ENCODE measurements at places on chromosomes 7 and 10.

GRCh38 chr7:100914879-100915447, 19.3 kb upstream of the ACHE start:
- DNase-seq, result no peak

- no peak for DNase-seq
Observed at GRCh38 chr7:32519763-32520162, 24.5 kb downstream of the AVL9 start.

- no peak for DNase-seq
Observed at GRCh38 chr7:94276027-94276426, 118.7 kb upstream of the COL1A2 start.

- no peak for DNase-seq
Observed at GRCh38 chr7:101936223-101936610, 118.8 kb downstream of the CUX1 start.

- DNase-seq, result no peak
Observed at GRCh38 chr7:40697653-40698052, 562.8 kb downstream of the SUGCT start.

- no peak for DNase-seq
Observed at GRCh38 chr7:117071551-117071950, 118.2 kb downstream of the ST7 start.

DNA sequence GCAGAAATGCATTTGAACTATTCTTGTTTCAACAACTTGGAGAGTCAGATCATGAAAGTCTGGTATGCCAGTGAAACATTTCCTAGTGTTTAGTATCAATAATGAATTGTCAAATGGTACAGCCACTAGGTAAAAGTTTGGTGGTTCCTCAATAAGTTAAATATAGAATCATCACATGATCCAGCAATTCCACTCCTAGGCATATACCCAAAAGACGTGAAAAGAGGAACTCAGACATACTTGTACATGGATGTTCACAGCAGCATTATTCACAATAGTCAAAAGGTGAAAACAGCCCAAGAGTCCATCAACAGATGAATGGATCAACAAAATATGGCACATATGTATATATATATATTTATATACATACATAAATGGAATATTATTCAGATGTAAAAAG, 67.0 kb upstream of the HPS1 start:
- no peak for DNase-seq

GRCh38 chr10:128519581-128519980, 393.4 kb upstream of the MKI67 start:
- no peak for DNase-seq

- no peak for DNase-seq
Observed at GRCh38 chr7:96649981-96650380, 59.7 kb downstream of the SEM1 start.

DNA sequence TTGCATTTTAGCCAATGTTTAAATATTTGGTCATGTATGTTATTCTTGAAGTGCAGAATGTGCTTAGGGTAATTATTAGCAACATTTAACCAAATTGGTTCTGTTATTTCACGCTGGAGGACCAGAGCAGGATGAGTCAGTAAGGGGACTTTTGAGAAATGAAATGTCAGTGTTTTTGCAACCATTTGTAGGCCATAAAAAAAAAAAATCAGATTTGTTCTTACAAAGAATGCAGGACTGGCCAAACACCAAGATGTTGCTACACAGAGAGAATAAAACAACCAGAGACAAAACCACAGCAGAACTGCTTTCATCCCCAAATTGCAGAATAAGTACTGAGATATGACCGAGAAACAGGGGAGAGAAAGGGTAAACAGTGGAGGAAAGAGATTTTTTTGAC, 62.1 kb downstream of the TPST1 start:
- DNase-seq, result no peak

GRCh38 chr10:130750441-130750840, 561.1 kb downstream of the TCERG1L start:
- DNase-seq, result no peak

GRCh38 chr10:24358022-24358421, 149.1 kb downstream of the KIAA1217 start:
- no peak for DNase-seq

- DNase-seq, result no peak
Observed at GRCh38 chr7:26159243-26159642, 7.2 kb downstream of the NFE2L3 start.

DNA sequence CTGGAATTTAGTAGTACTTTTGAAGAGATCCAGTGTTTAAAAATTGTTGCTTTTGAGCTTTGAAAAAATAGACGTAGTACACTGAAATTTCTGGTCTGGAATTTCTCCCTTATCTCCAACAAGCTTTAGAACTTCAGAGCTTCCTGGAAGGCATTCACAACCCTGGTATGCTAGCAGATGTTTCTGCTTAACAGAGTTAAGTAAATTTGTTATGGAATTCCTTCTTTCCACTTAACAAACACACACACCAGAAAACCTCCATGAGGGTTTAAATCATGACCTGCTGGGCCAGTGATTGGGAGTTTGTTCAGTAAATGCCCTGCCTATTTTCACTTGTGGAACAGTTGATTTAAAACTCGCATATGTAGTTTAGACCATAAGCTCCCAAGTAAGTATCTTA, 13.7 kb downstream of the ASB15 start:
- DNase-seq, result no peak

GRCh38 chr10:30481603-30482002, 47.6 kb downstream of the MAP3K8 start:
- DNase-seq, result no peak

GRCh38 chr10:130261306-130261705, 125.1 kb downstream of the GLRX3 start:
- no peak for DNase-seq

DNA sequence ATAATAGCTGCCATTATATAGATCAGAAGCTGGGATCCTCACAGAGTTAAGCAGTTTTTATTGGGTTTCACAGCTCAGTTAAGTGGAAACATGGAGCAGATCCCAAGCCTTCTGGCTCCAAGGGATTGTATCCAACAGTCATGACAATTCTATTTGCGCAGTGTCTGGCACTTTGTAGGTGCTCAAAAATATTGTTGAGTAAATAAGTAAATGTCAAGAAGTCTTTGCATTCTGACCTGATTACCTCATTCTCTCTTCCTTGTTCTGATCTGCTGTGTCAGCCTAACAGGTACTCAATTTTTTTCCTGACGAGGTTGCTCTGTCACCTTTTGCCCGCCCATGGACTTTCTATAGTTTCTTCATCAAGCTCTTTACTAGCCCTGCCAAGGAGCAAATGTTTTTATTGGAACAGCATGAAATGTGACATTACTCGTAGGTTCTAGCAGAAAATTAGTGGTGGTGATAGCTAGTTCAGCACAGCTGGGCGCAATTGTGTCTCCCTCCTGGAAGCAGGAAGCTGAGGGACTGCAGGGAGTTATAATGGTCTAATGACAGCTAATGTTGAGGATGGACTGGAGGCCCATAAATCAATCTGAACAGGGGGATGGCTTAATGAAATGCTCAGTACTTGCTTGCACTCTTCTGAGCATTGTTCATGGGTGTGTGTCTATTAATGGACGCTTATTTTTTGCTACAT, 680.2 kb downstream of the CCSER2 start:
- no peak for DNase-seq

DNA sequence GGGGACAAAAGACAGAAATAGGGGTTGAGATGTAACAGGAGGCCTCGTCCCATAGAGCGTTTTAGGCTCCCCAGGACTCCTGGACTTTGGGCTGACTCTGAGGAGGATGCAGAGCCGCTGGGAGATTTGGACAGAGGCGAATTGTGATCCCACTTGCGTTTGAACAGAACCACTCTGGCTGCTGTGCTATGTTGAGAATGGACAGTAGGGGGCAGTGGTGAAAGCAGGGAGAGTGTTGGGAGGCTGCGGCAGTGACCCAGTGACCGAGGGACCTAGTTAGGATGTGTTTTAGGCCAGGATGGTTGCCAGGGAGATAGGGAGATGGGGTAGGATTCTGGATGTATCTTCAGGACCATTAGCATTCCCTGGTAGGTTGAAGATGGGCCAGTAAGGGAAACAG, 271.6 kb downstream of the CCDC3 start:
- no peak for DNase-seq

DNA sequence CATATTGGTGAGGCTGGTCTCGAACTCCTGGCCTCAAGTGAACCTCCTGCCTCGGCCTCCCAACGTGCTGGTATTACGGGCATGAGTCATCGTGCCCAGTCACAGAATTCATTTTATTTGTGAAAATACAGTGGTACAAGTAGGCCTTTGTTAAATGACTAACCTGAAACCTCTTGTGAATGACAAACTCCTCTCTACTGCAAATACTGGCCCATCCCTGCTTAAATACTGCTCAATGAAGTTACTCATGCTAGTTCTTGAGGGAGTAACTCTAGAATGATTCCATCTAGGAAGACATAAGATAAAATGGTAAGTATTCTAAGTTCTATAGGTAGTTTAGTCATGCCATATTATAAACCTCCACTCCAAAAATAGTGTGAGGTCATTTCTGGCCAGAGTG, 80.7 kb downstream of the UBE2H start:
- peak; percentile 21 for DNase-seq

DNA sequence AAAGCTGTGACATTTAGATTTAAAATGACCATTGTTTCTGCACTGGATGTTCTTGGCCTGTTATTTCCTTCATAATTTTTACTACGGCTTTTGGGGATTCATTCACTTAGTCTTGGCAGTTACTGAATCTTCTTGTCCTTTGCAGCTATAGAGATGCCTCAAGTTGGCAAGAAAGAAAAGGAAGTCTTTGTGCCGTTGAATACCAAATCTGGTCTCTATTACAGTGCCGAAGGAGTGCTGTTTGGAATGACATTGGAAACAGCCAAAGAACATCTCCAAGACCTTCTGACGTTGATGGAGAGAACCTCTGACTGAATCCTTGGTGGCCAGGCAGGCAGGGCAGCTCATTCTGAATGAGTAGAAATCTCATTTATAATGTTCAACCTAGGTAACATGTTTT, 54.3 kb upstream of the NRP1 start:
- no peak for DNase-seq

- DNase-seq, result no peak
Observed at GRCh38 chr7:149375234-149376008, 85.4 kb downstream of the ZNF777 start.

- DNase-seq, result no peak
Observed at GRCh38 chr7:33596686-33597085, 308.7 kb upstream of the BMPER start.

DNA sequence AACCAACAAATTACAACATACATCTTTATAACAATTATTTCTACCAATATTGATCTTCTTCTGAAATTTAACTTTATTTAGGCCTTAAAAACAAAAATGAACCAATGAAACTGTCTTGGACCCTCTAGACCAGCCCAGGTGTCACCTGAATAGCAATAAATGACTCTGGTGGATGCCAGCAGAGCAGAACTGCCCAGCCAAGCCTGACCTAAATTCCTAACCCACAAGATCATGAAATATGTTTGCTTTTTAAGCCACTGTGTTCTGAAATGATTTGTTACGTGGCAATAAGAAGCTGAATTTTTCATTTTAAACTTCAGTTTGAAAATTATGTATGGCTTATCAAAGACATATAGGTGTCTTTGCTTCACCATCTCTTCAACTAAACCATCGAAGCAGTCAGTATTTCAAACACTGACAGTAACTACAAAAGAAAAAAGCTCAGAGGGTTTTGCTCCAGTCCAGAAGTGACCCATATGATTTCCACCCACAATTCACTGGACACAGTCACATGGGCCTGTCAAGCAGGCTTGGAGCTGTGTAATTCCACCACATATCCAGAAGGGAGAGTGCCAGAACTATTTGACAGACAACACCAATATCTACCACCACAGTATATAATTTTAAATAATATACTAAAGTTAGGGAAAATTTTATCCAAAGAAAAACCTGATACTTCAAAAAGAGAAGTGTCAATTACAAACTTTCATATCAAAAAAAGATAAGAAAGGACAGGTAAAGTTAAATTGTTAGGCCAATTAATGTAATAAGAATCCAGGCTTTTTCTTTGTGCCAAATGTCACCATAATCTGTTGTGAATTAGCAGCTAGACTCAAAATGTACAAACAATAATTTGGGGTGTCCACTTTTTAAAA, 94.5 kb downstream of the KMT2C start:
- DNase-seq, result no peak

DNA sequence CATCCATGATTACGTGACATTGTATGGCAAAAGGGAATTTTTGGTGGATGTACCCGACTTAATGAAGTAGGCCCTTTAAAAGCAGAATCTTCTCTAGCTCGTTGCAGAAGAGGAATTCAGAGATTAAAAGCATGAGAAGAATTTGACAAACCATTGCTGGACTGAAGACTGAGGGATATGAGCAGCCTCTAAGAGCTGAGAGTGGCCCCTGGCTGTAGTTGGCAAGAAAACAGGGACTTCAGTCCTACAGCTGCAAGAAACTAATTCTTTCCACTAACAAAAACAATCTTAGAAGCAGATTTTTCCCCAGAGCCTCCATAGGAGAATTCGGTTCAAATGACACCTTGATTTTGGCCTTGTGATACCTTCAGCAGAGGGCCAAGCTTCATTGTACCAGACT, 34.1 kb downstream of the MACC1 start:
- no peak for DNase-seq

GRCh38 chr10:112723876-112724275, 226.2 kb upstream of the TCF7L2 start:
- no peak for DNase-seq

DNA sequence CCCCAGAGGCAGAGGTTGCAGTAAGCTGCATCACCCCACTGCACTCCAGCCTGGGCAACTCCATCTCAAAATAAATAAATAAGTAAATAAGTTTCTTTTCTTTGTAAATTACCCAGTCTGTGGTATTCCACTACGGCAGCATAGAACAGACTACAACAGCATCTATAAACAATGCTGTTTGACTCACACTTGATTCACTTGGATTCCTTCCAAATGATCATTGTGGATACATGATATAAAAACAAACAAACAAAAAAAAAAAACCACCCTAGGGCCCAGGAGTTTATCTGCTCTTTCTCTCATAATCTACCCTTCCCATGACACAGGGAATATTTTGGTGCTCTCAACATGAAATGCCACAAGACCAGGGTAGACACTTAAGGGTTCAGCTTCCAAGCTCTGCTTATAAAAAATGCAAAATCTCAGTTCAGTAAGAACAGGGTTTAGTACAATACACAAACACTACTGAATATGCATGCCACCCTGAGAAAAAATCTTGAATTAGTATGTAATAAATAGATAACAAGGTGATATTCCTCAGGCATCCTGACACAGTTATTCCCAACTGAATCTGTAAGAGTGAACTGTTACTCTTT, 200.9 kb downstream of the FAM107B start:
- no peak for DNase-seq

- no peak for DNase-seq
Observed at GRCh38 chr7:20831956-20832355, 45.3 kb upstream of the SP8 start.

- no peak for DNase-seq
Observed at GRCh38 chr7:44383566-44383965, 58.2 kb upstream of the CAMK2B start.

- DNase-seq, result no peak
Observed at GRCh38 chr7:149884016-149884415, 10.2 kb downstream of the ATP6V0E2 start.

DNA sequence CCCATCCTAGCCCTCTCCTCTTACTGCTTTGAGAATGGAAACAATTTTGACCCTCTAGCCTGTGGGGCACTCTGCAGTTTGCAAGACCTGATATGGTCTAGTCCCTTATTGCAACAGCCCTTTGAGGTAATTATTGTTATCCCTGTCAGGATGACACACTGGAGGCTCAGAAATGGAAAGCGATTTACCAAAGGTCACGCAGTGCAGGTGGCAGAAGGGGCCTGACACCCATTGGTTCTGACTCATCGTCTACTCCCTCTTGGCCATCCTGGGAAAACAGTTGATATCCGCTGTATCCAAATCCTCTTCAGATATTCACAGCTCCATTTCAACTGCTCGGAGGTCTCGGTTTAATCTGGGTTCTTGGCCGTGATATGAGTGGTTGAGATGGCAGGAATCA, 44.7 kb upstream of the AQP1 start:
- DNase-seq, result no peak

- peak; percentile 84 for DNase-seq
Observed at GRCh38 chr10:78047314-78047891, 13.7 kb downstream of the RPS24 start.

Measured in stimulated activated CD4-positive, alpha-beta T cell treated with anti-CD3 and anti-CD28 coated beads, Interleukin-2, amount 100 ng/mL, for 48 hours (primary cell).